ENCODE measurements at places on chromosomes 16 and 17.

GRCh38 chr17:74270333-74270732 lies 3.7 kb upstream of the DNAI2 start:
- DNase-seq = no peak

GRCh38 chr16:78996790-78997189 lies 603.7 kb downstream of the MAF start:
- no peak for DNase-seq

DNA sequence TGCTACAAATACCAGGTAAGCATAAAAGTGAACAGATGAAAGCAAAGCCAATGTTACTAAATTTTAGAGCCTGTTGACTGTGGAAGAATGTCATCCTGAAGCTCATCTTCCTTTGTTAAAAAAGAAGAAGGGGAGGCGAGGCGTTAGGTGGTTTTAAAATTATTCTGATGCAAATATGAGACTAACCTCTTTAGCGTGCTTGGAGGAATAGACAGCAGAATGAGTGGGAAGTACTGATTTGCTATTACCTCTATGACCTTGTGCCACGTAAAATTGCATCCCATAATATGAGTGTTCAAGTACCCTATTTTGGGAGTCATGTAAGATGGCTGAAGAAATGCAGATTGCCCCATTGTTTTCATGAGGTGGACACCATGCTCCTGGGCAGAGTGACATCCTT lies 95.7 kb downstream of the ELAC2 start:
- DNase-seq = no peak

- no peak for DNase-seq
Measured at GRCh38 chr16:56081371-56081770, 109.9 kb upstream of the GNAO1 start.

DNA sequence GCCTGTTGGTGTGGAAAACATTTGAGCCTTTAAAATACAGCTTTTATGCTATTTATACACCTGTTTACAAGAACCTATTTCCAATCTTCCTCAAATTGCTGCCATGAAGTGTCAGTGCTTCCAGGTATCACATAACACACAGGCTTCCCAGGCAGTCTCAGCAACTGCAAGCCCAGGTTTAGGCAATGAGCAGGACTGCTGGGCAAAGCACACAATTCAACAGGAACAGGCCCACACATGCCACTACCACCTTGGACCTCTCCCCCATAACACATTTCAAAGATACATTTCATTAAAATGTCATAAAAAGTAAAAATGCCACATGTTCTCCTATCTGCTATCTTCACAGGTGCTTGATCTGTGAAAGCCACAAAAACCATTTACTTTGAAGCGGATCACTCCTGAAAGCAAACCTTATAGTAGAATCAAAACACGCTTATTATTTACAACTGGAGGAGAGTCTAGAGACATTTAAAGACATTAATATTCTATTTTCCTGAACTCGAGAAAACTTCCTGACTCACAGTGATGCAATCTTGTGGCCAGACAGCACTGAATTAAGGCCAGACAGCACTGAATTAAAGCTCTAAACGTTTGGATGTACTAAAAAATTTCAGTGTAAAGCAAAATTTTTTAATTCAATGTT lies 31.5 kb downstream of the ANKFY1 start:
- no peak for DNase-seq

DNA sequence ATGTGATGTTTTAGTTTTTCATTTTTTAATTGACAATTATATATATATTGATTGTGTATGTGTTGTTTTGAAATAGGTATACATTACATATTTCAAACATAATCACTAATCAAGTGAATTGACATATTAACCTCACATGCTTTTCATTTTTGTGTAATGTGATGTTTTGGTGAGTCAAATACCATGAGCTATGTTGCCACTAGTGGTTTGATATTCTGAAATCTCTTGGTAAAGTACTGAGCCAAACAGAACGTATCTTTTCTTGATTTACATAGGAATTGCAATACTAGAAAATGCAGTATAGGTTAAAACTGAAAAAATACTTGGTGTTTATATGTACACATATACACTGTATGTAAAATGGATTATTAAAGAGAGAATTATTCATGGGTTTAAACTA lies 65.2 kb upstream of the SIAH1 start:
- no peak for DNase-seq

DNA sequence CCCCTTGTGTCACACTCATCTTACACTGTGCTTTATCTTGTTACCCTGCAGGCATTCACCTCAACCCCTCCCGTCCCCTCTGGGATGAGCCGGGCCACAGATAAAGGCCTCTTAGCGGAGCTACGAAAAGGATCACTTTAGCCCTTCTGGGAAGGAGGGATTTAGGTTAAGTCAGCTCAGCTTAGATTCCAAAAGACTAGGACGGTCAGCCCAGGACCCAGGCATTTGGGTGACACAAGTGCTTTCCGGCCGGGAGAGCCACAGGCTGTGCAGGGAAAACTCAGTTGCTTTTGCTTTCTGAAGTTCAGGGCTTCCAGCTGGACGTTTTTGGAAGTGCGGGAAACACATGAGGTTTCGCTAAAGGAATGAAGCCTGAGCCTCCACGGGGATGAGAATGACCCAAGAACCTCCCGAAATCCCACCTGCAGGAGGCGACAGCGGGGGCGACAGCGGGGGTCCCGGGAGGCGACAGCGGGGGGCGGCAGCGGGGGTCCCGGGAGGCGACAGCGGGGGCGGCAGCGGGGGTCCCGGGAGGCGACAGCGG lies 11.6 kb upstream of the METRNL start:
- DNase-seq = no peak

DNA sequence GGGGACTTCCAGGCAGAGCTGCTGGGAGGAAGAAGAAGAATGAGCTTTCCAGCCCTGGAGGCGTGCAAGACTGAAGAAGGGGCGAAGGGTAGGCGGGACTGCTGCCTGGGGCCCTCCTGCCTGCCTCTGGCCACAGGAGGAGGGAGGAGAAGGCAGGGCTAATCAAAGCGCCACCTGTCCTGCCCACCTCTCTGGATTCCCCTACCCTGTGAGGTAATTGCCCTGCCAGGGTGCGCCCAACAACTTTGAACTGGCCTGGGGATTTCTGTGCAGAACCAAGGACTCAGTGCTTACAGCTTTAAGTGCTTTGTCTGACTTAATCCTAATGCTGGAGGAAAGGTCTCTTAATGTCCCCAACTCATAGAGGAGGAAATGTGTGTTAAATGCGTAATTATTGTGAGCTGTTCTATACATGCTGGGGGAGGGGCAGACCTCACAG lies at the start of gene NOXO1:
TSS of gene NOXO1 (minus strand) at position 72 of the 439 bp plus-strand sequence. CDS start 290 bp downstream, outside the sequence.
- no peak for DNase-seq

GRCh38 chr17:1813088-1813487 lies 16.6 kb downstream of the SMYD4 start:
- DNase-seq = peak; percentile 3

DNA sequence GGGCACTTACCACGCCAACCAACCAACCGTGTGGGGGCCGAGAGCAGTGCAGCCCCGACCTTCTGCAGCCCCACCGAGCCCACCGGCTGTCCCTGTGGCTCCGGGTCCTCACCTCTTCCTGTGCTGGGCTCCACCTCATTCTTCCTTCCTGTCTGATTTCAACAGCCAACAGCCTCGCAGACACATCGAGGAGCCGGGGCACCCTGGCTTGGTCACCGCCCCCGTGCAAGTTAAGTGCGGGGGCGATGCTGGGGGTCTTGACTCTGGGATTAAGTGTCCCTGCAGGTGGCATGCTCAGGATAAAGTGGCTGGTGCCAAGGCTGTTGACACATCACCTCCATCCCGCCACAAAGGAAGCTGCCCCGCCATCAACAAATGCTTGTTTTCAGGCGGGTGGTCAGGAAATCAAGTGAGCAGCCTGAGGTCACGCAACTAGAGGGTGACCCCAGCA lies at the start of gene NLRC3:
TSS of gene NLRC3 (minus strand) at position 102 of the 451 bp plus-strand sequence. CDS start 12,367 bp downstream, outside the sequence.
- peak; percentile 75 for DNase-seq

- DNase-seq = no peak
Measured at GRCh38 chr16:73019457-73020362, 28.2 kb downstream of the ZFHX3 start.

DNA sequence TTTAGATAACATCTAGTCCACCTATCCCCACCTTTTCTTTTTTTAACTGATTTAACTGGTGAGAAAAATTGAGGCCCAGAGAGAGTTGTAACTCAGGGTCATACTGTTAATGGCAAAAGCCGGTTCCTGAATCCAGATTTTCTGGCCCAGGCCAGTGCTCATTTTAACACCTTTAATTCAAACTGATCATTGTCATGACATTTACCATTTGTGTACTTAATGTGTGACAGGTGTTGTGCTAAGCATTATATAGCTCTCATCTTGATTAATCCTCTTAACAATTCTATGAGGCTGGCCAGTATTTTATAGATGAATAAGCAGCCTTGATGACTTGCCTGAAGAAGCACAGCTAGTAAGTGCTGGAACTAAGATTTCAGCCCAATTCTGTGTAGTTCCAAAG lies 14.4 kb downstream of the RHOT1 start:
- no peak for DNase-seq

- DNase-seq = no peak
Measured at GRCh38 chr16:88003736-88004135, 52.5 kb downstream of the BANP start.

- no peak for DNase-seq
Measured at GRCh38 chr17:535198-535597, 179.4 kb downstream of the VPS53 start.

- DNase-seq = no peak
Measured at GRCh38 chr17:61832463-61832862, 30.9 kb downstream of the BRIP1 start.

DNA sequence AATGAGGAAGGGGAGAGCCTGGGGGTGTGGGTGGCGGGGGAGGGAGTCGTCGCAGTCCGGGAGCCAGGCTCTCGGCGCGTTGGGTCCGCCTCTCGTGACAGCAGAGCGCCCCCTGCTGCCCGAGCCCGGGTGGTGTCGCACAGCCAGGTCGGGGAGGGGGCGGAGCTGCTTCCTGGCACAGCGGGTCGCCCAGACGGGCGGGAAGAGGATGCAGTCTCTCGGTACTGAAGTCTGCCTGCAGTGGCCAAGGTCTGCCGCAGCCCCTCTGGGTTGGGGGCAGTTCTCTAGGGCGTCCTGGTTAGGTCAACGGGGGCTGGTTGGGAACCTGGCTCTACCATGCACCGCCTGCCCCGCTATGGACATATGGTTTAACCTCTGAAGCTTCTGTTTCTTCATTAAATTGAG lies 38.2 kb upstream of the CCDC182 start:
- peak; percentile 95 for DNase-seq

- DNase-seq = no peak
Measured at GRCh38 chr17:40168262-40168832, 8.9 kb upstream of the RAPGEFL1 start.

GRCh38 chr16:75250089-75250808 lies 1.2 kb downstream of the BCAR1 start:
- DNase-seq = no peak

GRCh38 chr17:35778641-35779196 lies 16.7 kb downstream of the MMP28 start:
- DNase-seq = no peak

DNA sequence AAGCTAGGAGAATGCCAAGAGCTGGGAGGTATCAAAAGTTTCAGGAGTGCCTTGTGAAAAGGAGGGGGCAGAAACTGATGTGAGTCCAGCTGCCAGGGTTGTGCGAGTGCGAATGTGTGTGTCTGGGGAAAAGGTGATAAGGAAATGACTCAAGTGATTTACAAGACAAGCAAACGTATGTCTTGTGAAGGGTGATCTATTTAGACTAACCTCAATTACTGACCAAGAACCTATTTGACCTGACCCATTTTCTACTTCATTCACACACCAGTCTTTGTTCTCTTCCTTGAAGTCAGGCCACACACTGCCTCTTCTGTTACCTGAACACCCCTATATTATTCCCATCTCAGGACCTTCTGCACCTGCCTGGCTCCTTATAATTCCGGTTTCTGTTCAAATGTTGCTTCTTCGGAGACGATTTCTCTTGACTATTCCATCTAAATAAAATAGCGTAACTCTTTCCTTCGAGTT lies 1.0 kb downstream of the GDE1 start:
- no peak for DNase-seq

DNA sequence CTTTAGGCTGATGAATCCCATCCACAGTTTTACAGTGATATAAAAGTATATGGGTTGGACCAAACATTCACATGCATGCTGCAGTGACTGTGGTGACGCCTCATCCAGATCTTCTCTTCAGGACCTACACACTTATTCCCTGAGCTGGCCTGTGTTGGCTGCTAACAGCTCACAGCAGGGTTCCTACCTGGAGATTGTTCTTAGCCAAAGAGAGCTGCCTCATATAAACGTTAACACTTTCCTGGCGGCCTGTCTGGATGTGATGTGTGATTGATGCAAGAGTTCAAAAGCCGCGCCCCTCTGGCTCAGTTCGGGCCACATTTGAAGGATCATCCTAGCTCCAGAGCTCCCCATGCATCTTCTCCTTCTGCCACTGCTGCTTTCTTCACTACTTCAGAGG lies 93.0 kb upstream of the NETO2 start:
- no peak for DNase-seq

DNA sequence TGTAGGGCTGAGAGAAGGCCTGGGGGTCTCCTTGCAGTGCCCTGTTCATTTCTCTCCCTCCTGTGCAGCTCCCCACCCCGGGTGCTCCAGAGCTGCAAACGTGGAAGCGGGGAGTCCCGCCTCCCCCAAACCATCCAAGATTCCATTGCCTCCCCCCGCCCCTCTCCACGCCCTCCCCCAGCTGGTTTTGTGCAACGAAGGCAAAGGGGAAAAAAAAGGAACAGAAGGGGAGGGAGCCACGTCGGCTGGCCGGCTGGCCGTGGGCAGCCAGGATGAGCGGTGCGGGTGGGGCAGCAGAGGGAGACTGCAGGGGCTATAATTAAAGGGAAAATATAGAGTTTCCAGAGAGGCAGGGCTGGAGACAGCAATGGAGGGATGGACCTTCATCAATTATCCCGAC lies 1.7 kb upstream of the COL1A1 start:
- DNase-seq = no peak

GRCh38 chr17:8220783-8221662 lies 10.6 kb upstream of the AURKB start:
- DNase-seq = peak; percentile 100

- DNase-seq = no peak
Measured at GRCh38 chr17:17180741-17181525, 25.2 kb downstream of the PLD6 start.

- DNase-seq = peak; percentile 74
Measured at GRCh38 chr17:16419074-16419928, 3.9 kb downstream of the TRPV2 start.

DNA sequence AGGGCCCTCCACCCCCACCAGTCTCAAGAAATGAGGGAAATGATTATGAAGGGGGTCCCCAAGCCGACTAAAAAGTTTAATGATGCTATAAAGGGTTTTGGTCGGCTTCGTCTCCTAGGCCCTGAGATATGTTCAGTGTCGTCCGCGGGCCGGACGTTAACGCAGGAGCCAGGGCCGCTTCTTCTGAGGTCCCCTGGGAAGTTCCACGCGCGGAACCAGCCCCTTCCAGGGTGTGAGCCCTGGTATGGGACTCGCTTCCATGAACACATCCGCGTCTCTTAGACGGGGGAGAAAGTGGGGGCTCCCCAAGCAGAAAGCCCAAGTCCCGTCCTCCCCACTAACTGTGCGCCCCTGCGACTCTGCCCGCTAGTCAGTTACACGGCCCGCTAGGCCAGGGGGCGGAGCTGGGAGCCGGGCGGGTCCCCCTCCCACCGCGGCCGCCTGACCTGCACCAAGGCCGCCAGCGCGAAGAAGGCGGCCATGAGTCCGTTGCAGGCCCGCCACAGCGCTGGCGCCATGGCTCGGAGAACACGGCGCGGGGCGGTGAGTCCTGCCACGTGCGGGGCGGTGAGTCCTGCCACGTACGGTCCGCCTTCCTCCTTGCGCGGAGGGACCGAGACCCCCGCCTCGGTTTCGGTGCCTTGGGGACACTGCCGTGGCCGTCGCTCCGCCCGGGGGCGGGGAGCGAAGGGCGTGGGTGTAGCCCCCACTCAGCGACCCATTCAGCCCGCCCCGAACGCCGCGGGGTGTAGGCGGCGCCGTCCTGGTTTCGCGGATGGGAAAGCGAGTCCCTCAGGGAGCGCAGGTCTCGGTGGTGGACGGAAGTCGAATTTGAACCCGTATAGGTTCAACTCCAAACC lies at the start of gene TMEM220:
TSS of gene TMEM220 (minus strand) at position 690 of the 860 bp plus-strand sequence. CDS start at position 518, 172 bp downstream.
- peak; percentile 73 for DNase-seq
